ENCODE measurements at places on chromosomes 12 and 14.

- no peak for DNase-seq
Measured at GRCh38 chr14:105494606-105494929, 3.5 kb downstream of the TEDC1 start.

- DNase-seq: peak; percentile 78
Measured at GRCh38 chr12:48852734-48853688, 1.0 kb upstream of the DDX23 start.

GRCh38 chr12:6827982-6828780 is at the start of gene P3H3:
Gene P3H3, plus strand, starts transcription at chr12:6828407. Its CDS starts 34 bp downstream, at chr12:6828441.
- DNase-seq: no peak

GRCh38 chr14:34711796-34712712 is 2.3 kb downstream of the CFL2 start:
- DNase-seq: no peak

DNA sequence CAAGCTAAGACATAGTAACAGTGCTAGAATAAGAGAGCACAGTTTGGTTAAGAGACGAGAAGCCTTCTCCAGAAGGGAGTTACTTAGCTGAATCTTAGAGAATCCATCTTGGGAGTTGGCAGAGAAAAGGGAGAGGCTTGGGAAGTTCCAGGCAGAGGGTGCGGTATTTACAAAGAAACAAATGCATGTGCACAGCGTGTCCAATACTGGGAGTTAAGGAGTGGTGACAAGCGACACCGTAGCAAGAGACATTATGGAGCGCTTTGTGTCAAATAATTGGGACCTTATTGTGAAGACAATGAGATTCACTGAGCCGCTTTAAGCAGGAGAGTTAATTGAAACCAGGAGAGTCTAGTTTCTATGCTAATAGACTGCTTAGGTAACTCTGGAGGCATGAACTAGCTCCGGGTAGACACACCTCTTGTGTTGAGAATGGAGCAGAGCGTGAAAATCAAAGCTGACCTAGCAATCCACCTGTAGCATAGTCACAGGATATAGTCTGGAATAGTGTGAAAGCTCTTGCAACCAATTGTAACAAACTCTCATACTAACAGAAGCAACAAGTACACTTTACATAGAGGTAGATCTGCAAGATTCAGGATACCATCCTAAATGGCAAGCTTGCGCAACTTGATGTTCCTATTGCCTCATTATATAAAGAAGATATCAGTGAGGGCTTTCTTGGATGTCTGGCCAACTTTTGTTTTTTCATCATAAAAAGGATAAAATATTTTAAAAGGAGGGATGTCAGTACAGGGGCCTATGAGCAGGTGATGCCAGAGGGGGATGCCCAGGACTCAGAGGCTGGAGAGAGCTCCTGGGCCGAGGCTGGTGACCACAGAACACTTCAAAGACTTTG is 5.3 kb downstream of the ALDH1L2 start:
- no peak for DNase-seq

DNA sequence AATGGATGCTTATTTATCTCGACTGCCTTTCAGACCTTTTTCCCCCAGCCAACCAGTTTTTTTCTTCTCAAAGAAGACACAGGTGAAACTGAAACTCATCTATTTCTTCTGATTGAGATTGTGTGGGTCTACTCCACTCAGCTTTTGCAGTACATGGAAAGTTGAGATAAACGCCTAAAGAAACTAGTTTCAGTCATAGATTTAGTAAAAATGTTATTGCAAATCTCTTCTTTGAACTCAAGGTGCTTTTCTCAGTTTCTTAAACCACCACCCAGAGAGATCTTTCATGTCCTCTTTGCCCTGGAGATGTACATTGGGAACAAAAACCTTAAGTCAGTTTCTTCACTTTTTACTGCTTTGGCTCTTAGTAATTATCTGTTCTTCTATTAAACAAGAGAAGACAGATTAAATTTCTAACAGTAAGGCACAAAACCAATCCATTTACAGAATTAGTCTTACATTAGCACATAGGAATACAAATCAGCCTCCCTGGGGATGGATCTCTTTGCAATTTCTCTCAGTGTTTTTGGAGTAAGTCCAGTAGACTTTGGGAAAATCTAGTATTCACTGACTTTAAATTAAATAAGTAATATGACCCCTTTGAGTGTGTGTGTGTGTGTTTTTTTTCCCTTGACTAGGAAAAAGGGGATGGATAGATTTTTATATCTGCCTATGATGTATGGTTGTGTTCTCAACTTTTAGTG is 11.6 kb downstream of the FBXW8 start:
- DNase-seq: no peak

- no peak for DNase-seq
Measured at GRCh38 chr12:31326736-31327659, 1.0 kb upstream of the SINHCAF start.

DNA sequence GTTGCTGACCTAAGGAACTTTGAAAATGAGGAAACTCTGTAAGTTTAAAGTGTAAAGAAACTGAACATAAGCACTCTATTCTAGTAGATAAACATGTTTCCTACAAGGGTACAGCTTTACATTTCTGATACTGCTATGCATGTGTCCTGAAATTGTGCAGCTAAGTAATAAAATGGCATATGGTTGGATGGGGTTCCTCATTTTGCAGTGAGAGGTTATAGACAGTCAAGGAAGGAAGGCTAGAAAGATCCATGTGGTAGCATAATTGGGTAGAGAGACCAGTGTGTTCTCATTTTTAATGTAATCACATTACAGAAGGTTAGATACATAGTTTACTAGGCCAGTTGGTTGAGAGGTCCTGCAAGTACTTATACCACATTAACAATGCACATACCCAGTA is 477.0 kb downstream of the TMEM121 start:
- DNase-seq: no peak

GRCh38 chr12:78040111-78040510 is 209.4 kb downstream of the NAV3 start:
- DNase-seq: no peak

DNA sequence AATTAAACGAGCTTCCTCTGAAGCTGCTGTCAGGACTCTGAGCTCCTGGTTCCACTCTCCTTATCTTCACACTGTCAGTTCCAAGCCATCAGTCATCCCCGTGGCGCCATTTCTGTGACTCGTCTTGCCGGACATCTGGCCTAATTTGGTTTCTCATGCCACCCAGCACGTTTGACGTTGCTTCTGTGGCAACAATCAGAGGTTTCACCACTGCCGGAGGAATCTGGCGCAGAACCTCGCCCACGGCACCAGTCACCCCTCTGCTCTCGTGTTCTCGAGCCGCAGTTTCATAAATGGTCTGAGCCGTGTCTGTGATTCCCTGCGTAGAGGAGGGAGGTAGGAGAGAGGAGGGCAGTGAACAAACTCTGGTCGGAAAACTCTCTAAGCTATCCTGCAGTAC is 29.7 kb downstream of the BDKRB1 start:
- no peak for DNase-seq
